Esophagus mucosa (tissue), 1 donor: ENCODE measurements at places on chromosomes 12 and 14. TPM values are rescaled to one million over a fixed set of nuclear protein-coding genes. Genes with fewer than 3 reads are reported as not detected.

GRCh38 chr12:26869104-26869494 is 36.1 kb upstream of the ITPR2 start:
- no peak for ATAC-seq

DNA sequence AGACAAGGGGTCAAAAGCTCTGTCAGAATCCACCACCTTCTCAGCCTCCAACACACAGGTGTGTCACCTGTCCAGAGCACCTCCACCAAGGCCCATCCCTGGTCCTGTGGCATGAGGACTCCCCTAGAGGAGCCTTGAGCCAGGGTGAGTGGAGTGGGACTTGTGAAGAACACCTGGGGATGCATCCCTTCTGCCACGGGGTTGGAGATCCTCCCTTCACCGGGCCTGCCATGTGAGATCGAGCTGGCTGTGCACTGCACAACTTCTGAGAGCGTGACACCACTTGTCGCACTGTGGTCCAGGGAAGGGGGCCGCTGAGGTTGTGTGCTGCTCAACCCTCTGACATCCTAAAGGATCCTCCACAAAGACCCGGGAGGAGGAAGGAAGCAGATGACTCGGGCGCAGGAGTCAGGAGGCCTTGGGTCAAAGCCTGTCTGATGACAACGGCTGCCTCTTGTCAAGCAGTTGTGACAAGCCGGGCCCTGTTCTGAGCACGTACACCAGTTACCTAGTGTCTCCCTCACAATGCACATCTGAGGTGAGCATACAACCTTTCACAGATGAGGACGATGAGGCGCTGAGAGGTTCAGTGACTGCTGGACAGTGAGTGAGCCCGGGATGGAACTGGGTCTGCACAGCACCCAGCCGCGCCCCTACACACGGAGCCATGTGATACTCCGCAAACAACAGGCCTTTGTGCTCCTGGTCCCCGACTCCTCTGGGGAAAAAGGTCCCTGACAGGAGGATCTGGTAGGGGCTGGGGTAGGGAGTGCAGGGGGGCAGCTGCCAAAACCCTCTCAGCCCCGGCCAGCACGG is 35.6 kb downstream of the CHGA start:
- ATAC-seq, result no peak

GRCh38 chr12:68403711-68404110 is 71.5 kb upstream of the MDM1 start:
- ATAC-seq, result no peak

DNA sequence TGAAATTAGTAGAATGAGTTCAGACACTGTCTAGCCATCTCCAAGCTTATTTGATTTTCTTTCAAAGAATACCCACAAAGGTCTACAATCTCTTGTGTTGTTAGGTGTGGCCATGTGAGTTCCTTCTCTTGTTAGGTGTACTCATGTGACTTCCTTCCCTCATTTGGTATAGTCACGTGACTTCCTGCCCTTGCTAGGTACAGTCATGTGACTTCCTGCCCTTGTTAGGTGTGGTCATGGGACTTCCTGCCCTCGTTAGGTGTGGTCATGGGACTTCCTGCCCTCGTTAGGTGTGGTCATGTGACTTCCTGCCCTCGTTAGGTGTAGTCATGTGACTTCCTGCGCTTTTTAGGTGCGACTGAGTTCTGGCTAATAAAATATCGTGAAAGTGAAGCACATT is 179.6 kb downstream of the TMX1 start:
- ATAC-seq, result no peak

GRCh38 chr14:71103662-71104484 is 196.6 kb downstream of the PCNX1 start:
- peak; percentile 52 for ATAC-seq

GRCh38 chr12:132437252-132437932 is 52.6 kb upstream of the FBRSL1 start:
- no peak for ATAC-seq

GRCh38 chr12:48933664-48934311 is 8.5 kb upstream of the FKBP11 start:
- ATAC-seq, result no peak

DNA sequence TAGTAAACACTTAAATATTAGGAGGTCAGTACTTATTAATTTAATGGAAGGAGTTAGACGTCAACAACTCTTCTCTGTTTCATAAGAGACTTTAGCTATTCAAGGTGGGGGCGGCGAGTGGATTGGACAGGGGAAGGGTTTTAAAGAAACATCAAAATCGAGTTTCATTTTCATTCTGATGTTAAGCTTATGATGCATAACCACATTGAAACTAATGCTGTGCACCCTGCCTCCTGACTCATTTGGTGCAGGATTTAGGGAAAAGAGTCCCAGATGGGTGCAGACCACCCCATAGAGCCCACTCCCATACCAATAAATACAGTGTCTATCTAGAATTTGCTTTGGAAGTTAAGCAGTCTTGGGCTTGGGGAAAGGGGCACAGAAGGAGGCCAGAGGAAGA is 7.4 kb downstream of the ZBTB39 start:
- ATAC-seq, result no peak

- peak; percentile 75 for ATAC-seq
These were observed 1211.4 kb downstream of the VRK1 start for GRCh38 chr14:98008381-98009113.

DNA sequence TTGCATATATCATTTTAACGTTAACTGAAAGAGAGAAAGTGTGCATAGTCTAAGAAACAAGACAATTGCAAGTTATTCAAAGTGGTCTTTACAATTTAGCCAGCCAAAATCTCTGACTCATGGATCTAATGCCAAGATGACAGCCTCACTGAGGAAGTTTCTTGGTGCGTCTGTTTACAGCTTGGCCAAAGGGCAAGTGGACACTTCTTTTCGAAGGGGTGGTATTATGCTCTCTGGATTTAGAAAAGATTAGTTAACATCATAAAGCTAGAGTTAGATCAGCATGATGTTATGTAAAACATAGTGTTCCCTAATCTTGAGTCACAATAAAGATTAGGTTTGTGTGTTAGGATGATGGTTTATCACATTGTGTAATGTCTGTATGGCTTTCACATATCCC is 51.5 kb upstream of the SLC2A13 start:
- ATAC-seq, result no peak

DNA sequence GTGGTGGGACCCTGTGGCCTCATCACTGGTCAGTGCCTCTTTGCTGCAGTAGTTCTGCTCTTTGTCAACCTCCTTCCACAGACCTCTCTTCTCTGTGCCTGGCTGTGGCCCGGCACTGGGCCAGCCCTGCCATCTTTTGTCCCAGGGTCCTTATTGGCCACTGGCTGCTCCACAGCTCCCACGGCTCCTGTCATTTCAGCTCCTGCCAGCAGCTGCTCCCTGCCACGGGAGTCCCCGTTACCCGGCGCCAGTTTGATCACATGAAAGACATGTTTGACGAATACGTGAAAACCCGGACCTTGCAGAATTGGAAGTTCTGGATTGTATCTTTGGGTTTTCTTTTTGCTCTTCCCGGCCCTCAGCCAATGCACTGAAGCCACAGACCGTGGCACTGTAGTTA is 35.4 kb downstream of the IL31 start:
- no peak for ATAC-seq

MYF6 gene
- total RNA-seq, result not detected

EFS gene
- 27.6 TPM for total RNA-seq

GPRC5D gene
- total RNA-seq, result not detected

RNFT2 gene
- total RNA-seq, result 1.1 TPM

CDKN3 gene
- total RNA-seq, result 17.7 TPM

BCL2L2 gene
- 29.1 TPM for total RNA-seq
